ENCODE measurements at places on chromosomes 3 and 15.

- DNase-seq, result no peak
Measured at GRCh38 chr3:183208800-183209199, 44.3 kb upstream of the B3GNT5 start.

DNA sequence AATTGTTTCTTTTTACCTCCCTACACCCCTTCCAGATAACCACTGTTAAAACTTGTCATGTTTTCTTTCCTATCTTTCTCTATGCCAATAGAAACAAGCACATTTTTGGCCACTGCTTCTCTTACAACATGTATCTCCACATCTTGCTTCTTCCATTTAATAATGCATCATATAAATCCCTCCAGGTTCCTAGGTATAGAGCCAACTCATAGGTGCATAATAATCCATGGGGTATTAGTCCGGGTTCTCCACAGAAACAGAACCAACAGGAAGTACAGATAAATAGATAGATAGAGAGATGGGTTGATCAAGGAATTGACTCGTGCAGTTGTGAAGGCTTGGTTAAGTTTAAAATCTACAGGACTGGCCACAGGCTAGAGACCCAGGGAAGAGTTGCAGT lies 41.5 kb upstream of the PSMD6 start:
- no peak for DNase-seq

DNA sequence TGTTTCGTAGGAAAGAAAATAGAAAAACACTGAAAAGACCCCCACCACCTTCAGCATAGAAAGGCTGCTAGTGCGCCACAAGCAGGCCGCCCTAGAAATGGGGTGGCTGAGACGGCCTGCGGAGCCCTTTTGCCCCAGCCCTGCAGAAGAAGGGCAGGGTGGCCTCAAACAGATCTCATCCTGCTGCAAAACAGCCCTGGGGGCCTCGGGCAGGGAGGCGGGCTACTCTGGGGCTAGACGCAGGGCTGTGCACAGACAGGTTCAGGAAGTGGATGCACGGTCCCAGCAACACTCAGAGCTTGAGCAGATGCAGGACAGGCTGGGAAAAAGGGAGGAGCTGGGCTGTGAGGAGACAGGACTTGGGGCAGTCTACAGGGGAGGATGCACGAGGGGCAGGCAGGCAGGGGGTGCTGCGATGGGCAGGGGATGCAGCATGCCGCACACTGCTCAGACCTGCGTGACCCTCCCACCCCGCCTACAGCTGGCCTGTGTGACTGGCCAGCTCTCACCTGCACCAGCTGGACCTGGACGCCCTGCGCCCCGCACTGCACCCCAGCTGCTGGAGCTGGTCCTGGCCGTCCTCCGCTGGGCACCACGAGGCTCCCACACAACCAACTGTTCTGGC lies 34.3 kb downstream of the ZXDC start:
- no peak for DNase-seq

DNA sequence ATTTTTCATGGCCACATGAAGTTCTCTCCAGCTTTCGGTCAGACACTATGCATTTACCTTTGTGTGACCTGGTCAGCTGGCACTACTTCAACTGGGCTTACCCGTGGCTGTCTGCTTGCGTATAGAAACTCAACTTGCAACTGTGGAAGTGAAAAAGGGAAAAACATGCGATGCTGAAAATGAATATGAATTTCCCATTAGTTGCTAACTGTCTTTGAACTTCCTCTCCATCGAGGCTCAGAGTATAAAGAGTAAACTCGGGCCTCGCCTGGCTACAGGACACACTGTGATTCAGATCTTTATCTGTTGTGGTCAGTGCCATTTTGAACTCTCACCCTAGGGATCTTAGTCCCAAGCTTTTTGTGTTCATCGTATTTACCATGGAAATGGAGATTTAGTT lies 26.8 kb downstream of the NFKBIZ start:
- DNase-seq, result no peak

GRCh38 chr3:60308808-60309207 lies 942.4 kb downstream of the FHIT start:
- no peak for DNase-seq

GRCh38 chr3:20066850-20067617 lies 26.8 kb downstream of the KAT2B start:
- DNase-seq, result no peak

DNA sequence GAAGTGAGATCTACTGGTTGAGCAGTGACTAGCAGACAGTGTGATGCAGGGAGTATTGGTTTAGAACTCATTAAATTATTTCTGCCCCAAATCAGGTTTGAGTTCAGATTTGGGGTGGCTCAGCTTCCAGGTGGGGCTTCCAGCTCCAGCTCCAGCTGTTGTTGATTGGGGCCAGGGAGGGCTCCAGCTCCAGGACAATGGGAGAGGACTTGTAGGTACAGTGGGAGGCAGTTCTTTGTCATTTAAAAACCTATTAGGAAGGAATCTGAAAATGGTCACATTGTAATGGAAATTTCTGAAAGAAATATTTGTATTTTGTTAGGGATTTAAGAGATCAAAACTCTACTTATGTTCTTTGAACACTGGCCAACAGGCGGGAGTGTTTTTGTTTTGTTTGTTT lies 97.0 kb downstream of the FNDC3B start:
- DNase-seq, result no peak

- no peak for DNase-seq
Measured at GRCh38 chr3:52463416-52463815, 8.0 kb downstream of the NISCH start.

DNA sequence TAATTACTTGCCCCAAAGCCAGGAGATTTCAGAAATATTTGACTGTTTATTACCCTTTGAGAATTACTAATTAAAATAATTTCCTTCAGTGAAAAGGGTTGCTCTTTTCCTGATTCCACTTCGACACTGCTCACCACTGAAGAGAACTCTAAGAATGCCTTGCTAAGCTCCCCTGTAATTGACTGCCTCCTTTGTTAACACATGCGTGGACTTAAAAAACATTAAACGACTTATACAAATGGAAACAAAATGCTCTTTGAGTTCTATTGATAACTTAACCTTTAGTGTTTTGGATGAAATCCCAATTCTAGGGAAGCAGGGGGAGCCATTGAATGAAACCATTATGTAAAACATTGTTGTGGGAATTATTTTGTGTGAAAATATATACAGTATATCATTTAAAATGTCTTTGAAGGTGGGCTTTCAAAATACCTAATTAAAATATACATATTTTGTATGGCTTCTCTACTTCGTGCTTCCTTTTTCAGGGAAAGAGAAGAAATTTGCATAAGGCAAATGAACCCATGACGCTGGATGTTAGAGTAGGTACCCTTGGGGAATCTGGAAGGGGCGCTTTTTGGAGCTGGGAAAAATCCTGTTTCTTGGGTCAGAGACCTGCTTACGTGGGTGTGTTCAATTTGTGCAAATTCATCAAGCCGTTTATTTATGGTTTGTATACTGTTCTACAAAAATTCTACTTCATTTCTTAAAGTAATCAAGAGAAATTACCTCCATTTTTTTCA lies 64.2 kb downstream of the WWTR1 start:
- DNase-seq, result no peak

DNA sequence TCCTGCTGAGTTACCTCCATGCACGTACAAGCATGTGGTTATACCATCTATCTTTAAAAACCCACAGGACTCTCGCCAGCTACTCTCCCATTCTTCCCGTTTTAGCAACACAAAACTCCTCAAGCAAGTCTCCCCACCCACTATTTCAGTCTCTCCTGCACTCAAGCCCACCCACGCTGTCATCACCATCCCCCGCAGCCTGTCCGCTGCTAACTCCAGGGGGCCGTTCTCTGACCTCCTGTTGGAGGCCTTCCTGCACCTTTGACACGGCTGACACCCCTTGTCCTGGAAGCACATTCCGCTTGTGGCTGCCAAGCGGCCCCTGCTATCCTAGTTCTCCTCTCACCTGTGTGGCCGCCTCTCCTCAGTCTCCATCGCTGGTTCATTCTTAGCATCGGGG lies 7.5 kb upstream of the PCSK6 start:
- DNase-seq, result no peak

- no peak for DNase-seq
Measured at GRCh38 chr3:144458283-144458682, 486.7 kb downstream of the DIPK2A start.

All from CD4-positive, alpha-beta T cell treated with Interleukin-12 subunit alpha and Interleukin-12 subunit beta, for 1 hour (primary cell).